Fibroblast of villous mesenchyme (primary cell): ENCODE measurements at places on chromosomes 13 and 19.
A peak's percentile ranks its signal among the peaks of the same experiment; 100 is the strongest.

DNA sequence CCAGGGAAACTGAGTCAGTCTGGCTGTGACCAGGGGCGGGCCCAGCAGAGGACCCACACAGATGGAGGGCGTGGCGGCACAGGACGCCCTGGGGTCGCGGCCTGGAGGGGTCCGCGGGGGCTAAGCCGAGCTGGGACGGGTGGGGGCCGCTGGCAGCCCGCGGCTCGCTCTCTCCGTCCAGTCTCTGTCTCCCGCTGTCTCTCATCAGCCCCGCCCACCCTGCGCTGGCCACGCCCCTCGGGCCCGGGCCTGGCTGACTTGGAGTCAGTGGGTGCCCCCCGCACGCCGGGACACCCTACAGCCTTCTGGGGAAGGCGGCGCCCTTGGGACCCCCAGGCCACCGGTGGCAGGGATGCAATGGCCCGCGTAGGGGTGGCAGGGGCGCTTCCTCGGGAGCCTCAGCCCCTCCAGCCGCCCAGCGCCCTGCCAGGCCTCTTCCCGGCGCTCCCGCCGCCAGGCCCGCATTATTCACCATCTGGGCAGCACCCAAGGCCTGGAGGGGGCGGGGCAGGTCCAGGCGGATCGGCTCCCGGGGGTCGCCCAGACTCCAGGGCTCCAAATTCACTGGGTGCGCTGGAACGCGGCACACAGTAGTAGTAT is at the start of gene TBXA2R:
TBXA2R (minus strand) TSS at position 186 of the 600 bp plus-strand sequence. CDS start 6,241 bp downstream, outside the sequence.
- peak; percentile 56 for DNase-seq

- no peak for DNase-seq
Observed at GRCh38 chr13:71758828-71759227, 108.2 kb downstream of the DACH1 start.

DNA sequence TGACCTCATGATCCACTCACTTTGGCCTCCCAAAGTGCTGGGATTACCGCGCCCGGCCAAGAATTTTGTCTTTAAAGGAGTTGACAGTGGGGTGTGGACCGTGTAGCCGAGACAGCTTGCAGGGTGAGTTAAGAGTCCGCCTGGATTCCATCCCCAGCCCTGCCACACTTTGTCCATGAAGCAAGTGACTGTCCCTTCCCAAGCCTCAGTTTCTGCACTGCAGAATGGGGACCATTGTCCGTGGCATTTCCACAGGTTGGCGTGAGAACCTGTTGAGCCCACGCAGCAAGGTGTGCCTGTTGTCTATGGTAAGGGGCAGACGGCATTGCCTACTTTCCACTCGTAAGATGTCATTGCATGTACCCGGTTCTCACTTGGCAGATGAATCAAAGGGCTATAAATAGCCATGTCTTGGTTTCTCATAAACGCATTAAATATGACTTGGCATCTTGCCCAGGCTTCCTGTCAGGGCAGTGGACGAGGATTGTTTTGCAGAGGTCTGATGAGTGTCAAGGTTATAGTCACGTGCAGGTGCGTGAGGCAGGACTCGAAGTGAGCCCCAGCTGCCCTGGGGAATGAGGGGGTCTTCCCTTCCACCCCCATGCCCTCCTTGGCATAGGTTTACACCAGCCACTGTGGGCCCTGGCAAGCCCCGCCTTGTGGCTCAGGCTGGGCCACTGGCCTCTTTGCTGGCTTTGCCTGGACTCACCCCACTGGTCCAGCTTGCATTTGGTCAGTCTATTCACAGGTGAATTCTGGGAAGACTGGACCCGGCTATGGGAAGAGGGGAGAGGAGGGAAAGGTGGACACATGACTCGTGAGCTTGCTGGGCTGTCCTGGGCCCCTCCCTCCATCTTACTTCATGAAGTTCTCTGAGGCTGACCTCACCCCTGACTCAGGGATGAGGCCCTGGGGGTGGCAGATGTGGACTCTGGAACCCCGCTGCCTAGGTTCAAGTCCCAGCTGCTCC is 14.6 kb downstream of the FAM187B start:
- peak; percentile 63 for DNase-seq

DNA sequence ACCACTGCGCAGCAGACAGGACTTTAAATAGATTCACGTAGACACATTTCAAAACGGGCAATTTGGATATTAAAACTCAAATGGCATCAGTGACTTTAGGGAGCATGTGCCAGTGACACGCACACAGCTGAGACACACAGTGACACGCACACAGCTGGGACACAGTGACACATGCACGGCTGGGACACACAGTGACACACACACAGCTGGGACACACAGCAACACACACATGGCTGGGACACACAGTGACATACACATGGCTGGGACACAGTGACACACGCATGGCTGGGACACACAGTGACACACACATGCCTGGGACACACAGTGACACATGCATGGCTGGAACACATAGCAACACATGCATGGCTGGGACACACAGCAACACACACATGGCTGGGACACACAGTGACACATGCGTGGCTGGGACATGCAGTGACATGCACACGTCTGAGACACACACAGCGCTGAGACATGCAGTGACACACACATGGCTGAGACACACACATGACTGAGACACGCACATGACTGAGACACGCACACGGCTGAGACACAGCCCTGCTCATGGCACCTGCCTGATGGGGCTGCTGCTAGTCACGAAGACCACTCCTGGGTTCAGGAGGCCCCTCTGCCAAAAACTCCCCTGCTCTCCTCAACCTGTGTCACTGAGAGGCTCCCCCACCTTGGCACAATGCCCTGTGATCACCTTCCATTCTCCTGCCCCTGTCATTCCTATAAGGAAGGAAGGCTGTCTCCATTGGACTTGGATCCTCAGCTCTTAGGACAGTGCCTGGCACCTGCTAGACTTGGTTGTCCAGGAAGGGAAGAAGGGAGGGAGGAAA is 52.5 kb downstream of the SOX1 start:
- no peak for DNase-seq

GRCh38 chr19:10001899-10002298 is 8.4 kb downstream of the COL5A3 start:
- DNase-seq: no peak

DNA sequence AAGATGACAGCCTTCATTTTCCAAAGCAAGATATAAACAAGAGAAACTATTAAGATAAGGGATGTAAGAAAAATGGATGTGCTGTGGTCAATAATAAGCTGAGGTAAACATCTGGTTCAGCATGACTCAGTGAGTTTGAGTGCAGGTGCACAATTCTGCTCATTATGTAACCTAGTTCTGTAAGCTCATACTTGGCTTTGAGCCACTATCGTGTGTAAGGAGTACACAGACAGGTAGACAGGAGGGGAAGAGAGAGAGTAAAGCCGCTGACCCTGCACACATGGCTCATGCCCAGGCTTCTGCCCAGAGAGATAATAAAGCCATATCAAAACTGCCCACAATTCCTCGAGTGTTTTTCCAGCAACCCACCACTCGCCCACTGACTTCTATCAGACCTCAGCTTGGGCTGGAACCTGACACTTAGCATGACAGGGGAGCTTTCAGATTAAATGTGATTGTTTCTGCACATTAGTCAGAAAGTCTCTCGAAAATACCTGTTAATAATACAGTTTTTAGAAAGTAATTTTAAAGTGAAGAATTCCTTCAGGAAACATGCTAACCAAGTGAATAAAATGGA is 51.7 kb downstream of the ZNF91 start:
- DNase-seq: no peak

DNA sequence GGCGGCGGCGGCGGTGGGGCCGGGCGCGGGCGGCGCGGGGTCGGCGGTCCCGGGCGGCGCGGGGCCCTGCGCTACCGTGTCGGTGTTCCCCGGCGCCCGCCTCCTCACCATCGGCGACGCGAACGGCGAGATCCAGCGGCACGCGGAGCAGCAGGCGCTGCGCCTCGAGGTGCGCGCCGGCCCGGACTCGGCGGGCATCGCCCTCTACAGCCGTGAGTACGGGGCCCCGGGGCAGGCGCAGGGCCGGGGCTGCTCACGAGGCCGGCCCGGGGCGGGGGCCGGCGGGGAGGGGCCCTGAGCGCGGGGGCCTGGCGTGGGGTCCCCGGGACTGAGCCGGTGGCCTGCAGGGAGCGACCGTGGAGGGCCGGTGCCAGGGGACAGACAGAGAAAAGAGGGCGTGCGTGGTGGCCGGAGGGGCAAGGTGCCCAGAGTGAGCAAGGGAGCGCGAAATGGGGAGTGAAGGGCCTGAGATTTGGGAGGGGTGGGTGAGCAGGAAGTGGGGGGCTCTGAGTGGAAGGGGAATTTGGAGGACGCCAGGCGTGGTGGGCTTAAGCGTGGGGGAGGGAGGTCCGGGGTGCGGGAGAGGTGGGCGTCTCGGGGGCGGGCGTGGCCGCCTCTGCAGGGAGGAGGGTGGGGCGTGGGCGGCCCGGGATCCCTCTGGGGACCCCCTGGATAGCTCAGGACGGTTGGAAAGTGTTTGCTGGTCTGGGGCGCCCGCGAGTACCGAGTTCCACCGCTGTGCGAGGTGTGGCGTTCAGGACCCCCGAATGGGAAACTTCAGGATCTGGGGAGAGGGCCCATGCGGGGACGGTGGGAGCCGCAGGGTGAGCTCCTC is 575 bp downstream of the CARM1 start:
- no peak for DNase-seq

DNA sequence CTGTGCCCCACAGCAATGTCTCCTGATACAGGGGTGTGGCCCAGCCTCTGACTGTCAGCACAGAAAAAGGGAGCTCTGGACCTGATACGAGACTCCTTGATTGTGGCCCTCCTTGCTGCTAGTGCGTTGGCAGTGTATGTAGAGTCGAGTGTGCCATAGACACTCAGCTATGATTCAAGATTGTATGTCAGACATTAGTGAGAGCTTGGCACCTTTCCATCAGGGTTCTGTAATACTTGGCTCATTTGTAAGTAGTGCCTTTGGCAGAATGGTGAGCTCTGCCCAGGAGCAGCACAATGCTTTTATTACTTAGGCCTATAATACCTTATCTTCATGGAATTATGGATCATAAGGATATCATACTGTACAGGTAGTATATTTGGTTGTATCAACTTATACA is 83.4 kb downstream of the ATP8A2 start:
- no peak for DNase-seq

- DNase-seq: peak; percentile 87
Observed at GRCh38 chr13:24630851-24631620, 49.2 kb upstream of the ATP12A start.

DNA sequence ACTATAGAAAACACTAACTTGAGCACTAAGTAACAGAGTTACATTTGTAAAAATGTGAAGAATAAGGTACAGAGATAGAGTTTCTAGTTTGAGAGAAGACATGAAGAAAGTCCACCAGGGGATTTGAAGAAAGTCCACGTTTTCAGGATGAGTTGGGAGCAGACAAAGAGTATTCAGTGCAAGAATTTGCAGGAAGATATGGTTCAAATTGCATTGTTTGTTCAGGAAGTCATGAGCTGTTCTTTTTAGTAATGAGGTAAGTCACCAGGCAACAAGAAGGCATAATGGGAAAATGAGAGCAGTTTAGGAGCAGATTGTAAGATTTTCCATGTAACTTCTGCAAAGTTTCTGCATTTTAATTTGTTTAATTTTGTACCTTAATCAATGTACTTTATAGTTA is 618.0 kb downstream of the DACH1 start:
- no peak for DNase-seq

GRCh38 chr19:48617146-48617937 is 1.6 kb downstream of the RPL18 start:
- no peak for DNase-seq

DNA sequence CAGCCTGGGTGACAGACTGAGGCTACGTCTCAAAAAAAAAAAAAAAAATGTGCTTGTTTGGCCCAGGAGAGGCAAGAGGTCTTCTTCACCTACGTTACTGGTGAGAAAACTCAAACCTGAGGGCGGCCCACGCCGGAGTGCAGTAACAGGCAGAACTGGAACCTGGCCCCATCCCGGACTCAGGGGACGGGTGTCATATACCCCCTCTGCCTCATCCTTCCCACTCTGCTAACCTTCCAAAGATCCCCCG is 414 bp upstream of the ADAT3 start:
- DNase-seq: no peak

- DNase-seq: no peak
Observed at GRCh38 chr13:109735436-109735966, 50.9 kb downstream of the IRS2 start.

DNA sequence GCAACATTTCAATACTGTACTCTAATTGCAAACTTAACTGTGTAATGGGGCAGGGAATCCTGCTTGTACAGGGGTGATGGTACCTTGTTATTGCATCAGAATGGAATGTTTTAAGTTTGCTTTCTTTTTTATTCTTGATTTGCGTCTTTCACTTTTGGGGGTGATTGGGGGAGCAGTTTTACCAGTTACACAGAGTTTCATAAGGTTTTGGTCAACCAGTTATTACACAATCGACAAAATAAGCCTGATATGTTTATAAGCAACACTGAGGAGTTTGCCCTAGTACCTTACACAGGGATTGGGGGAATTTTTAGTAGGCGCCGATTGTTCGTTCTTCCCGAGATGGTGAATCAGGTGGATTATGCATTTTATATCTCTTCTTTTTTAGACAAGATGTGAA is 2.7 kb downstream of the KLF5 start:
- peak; percentile 37 for DNase-seq

GRCh38 chr13:20497006-20497775 is 28.5 kb downstream of the CRYL1 start:
- no peak for DNase-seq

GRCh38 chr13:96958286-96958891 is 35.9 kb downstream of the OXGR1 start:
- peak; percentile 28 for DNase-seq

GRCh38 chr19:49936549-49936948 is 7.2 kb upstream of the NUP62 start:
- DNase-seq: no peak

DNA sequence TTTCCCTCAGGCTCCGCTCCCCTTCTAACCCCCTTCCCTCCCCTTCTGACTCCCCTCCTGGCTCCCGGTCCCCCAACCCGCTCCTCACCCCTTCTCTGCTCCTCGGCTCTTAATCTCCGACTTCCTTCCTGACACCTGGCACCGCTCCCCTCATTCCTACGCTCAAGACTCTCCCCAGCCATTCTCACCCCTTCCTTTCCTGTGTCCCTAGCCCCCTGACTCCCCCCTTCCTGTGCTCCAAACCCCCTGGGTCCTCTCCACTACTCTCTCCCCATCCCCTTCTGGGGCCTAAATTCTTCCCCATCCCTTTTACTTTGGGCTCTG is 658 bp downstream of the CLPP start:
- DNase-seq: peak; percentile 33

GRCh38 chr19:1762243-1763117 is 9.2 kb downstream of the ONECUT3 start:
- no peak for DNase-seq

DNA sequence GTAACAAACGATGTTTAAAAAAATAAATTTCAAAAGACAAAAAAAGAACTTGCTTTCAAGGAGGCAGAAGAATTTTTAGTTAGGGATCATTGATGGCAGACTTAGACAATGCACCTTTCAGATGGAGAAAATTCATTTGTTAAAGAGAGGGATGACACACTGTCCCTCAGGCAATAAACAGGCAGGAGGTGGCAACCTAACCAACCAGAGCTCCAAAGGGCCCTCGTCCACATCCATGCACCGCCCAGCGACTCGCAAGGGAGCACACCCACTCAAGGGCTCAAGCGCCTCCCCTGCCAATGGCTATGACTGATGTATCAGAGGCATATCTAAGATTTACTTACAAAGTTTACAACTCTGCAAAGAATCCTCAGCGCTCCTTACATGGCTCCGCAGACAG is 81.9 kb downstream of the TUBGCP3 start:
- DNase-seq: no peak
